ENCODE measurements at places on chromosomes 3 and 15.

GRCh38 chr3:152060701-152061100, 187.3 kb downstream of the SUCNR1 start:
- no peak for DNase-seq

DNA sequence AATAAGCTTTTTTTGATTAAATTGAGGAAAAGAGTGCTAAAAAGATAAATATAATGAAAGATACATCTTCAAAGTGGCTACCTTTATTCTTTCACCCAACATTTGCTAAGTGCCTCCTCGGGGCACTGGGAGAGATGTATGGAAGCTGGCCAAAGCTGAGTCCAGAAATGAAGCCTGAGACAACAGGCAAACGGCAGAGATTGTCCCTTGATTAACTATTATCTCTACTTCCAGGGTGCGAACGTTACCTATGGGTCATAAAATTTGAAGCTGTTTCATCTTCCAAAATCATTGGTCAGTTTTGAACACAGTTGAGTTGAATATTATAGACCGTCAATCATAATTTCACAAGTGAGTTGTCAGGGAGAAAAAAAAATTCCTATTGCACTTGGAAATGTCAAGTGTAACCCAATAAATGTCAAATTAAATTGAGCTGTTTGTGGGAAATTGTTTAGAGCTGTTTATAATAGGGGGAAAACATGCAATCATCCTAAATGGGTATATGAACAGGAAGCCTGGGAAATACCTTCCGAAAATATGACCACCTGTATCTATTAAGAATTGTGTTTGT, 73.9 kb downstream of the SUCLG2 start:
- no peak for DNase-seq

- DNase-seq: no peak
These were observed 466.1 kb upstream of the ATP11B start for GRCh38 chr3:182327196-182327681.

DNA sequence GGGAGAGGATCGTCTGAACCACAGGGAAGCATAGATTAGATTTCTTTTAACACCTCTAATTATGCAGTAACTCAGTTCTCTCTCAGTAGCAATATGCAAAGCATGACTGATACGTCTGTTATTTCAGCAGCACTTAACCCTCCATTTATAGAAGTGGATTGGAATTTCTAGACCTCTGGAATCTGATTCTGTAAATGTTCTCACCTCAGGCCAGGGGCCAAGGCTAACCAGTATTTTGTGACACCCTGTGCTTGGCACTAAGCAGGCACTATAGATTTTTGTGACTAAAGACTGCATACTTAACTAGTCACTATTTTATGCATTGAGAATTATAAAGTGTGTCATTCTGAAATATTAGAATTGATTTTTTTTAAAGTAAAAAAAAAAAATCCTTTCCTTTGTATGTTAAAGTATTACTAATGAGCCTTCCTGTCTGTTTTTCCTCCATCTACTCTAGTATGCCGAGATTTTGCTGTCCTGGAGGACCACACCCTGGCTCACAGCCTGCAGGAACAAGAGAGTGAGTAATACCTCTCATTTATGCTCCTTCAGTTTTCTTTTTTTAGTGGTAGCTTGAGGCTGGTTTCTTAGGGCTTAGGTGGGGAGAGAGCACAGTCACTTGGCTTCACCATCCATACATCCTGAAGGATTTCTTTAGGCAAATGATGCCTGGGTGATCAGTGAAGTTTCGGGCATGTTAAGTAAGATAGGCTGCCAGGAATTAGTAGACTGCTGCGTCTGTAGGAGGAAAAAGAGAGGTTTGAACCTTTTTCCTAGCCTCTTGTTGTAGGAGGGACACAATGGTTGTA, 26.5 kb upstream of the UTS2B start:
- DNase-seq: no peak

- no peak for DNase-seq
These were observed 109.4 kb downstream of the ATG7 start for GRCh38 chr3:11381563-11381962.

- DNase-seq: peak; percentile 65
These were observed at the start of gene MYD88 for GRCh38 chr3:38138349-38139190. Gene MYD88, plus strand, starts transcription at chr3:38138661. Its CDS starts 40 bp downstream, at chr3:38138701.

DNA sequence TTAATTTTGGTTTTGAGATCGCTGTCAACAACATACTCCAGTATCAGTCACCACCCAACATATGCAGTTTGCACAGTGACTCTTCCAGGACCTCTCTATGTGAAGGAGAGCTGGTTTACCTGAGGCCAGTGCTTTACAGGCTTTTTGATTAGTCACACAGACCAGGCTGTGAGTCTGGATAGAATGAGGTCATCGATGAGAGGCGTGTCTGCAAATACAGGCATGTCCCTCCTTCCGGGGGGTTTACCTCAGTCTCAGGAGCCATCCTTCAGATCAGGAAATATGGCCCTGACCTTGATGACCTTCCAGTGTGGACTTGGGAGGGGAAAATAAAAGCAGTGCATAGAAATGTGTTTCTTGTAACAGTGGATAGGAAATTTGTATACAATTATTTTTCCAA, 46.9 kb downstream of the KBTBD12 start:
- no peak for DNase-seq

DNA sequence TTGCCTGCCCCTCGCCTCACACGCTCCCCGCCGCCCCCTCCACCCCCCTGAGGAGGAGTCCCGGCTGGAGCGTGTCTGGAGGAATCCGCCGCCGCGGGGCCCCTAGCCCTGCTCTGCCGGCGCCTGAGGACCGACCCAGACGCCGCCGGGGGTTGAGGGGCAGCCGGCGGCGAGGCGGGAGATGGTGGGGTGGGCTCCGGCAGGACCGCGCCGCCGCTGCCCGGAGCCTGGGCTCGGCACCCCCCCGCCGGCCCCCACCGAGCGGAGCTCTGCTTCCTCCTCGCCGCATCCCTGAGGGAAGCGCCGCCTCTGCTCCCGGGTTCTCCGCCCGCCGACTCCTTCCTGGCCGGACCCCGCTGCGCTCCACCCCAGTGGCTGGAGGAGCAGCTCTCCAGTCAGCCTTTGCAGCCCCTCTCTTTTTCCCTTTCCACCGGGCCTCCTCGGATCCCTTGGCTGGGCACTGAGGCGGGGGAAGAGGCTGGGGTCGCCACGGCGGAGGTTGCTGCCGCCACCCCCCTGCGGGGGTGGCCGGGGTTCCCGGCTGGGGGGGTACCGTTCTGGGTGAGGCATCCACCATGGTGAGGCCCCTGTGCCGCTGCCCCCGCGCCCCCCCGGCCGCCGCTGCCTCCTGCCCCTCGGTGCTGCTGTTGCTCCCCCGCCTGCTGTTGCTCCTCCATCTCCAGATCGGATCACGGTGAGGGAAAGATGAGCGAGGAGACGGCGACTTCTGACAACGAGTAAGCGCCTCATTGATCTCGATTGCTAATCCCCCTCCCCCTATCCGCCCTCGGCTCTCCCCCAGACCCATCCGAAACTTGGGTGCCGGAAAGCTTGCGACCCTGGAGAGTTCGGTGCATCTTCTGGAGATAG, at the start of gene SPRED1:
SPRED1 (plus strand) TSS at position 356 of the 870 bp plus-strand sequence; CDS start at position 706, 350 bp downstream.
- peak; percentile 62 for DNase-seq

DNA sequence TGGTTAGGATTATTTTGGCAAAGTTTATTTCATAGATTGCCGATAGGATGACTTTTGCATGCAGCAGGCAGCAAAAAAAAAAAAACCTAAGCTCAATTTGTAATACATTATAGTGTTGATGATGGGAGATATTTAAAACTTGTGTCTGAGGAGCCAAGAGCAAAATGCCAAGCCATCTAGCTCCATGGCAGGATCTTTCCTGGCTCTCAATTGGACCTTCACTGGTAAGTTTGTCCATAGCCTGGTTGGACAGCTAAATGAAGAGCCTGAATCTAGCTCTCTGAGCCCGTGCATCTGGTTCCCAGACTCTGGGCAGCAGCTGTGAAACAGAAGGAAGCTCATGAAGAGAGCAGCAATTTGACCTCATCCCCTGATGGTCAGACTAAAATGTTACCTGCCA, 17.5 kb downstream of the STAC start:
- no peak for DNase-seq

DNA sequence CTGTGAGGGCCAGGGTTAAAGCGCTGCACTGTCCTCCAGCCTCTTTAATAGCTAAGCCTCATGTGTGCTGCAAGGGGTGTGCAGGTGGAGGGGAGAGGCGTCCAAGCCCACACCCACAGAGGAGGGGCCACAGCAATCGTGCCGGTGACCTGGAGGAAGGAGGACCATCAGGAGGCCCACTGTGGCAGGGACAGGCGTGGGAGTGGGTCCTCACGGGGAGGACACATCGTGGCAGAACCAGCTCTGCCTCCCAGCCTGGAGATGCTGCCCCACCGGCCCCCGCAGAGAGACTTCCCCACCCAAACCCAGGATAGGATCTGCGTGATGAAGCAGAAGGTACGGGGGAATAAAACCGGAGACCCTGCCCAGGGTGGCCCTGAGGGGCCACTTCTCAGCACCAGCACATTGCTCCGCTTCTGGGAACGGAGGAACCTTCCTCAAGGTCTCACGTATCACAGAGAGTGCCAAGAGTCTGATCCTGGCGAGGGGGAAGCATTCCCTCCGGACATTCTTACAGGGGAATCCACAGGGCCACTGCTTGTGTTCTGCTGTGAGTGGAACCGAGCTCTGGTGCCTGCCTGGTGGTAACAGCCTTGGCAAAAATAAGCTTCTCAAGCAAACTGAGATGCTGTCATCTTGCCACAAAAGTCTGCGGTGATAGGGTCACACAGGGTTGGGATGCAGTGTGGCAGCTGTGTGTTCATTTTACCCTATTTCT, 199.8 kb downstream of the XXYLT1 start:
- DNase-seq: no peak

GRCh38 chr3:169847896-169848295, 21.8 kb downstream of the LRRC31 start:
- DNase-seq: no peak

DNA sequence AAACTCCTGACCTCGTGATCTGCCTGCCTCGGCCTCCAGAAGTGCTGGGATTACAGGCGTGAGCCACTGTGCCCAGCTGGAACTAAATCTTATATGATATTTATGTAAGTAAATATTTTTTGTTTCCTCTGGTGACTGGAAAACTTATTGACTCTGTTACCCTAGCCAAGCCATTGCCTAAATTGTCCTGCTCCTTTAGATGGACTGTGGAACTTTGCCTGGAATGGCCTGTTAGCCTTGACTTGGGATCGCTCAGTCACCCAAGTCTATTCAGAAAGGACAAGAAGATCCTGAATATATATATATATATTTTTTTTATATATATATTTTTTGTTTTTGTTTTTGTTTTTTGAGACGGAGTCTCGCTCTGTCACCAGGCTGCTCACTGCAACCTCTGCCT, 113.9 kb downstream of the PDE8A start:
- DNase-seq: no peak

- no peak for DNase-seq
These were observed 625 bp downstream of the LRRC15 start for GRCh38 chr3:194368918-194369317.

DNA sequence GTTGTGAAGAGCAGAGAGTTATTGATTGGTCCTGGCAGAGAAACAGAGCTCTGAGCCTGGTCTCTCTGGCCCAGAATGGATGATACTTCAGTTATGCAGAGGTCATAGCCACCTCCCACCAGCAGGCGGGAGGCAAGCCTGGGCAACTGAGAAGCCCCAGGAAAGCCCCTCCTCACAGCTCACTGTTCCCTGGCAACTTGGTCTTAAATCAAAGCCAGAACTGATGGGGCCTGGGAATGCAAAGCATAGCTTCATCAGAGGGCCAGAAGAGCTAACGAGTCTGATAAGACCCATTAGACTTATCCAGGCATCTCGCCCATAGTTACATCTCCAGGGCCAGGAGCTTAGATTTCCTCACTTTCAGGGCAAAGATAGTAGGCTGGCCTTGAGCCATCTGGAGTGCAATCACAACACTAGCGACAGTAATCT, 5.5 kb upstream of the COLQ start:
- no peak for DNase-seq

- DNase-seq: peak; percentile 73
These were observed 50.1 kb downstream of the CALML4 start for GRCh38 chr15:68154923-68155559.

- no peak for DNase-seq
These were observed 12.4 kb downstream of the ADIPOQ start for GRCh38 chr3:186854954-186855353.

DNA sequence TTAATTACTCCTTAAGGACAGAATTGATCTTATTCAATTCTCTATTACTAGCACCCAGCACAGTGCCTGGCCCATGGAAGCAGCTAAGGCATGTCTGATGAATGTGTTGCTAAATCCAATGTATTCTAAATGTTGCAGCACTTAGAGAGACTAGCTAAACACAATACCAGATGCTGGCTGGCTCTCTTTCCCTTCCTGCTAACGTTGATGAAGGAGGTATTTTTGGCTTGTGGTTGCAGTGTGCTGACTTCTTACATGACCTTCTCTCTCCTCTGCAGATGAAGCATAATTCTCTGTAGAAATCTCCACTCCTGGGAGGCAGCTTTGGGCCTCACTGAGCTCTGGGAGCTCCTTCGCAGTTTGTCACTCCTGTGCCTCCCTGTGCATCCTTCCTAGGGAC, 183.6 kb downstream of the PEX5L start:
- no peak for DNase-seq

- DNase-seq: no peak
These were observed 38.2 kb upstream of the MCF2L2 start for GRCh38 chr3:183466575-183466974.

DNA sequence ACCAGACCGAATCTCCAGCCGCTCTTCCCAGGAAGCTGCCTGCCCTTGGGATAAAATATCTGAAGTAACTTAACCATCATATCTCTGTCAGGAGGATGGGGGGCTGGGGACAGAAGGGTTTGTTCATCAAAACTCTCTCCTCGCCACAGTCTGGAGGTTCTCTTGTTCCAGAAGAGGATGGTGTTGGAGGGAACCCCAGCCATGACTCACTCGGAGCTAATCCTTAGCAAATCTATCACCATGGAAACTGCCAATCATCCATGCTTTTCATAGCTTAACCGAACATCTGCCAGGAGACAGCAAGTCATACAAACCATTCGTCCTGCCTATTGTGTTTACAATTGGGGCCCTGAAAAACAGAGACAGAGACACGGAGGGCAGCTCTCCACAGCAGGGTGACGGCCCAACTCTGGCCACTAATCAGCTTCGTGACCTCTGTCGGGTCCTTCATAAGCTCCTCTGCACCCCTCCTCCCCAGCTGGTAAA, 73.8 kb upstream of the HEG1 start:
- DNase-seq: peak; percentile 83

DNA sequence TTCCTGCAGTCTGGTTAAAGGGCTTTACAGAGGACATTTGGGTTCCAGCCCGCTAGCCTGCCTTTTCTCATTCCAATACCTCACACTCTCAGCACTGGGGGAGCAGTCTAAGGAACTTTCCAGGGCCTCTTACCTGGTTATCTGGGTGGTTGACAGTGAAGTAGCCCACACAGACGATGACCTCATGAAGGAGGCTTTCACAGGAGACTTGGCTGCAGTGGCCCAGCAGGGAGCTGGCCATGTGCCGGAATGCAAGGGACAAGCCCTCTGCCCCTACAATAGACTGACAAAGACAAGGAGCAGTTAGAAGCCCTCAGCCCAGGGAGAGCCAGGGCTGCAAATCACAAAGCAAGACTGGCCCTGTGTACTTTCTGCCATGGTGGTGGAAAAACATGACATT, 39.5 kb downstream of the ISL2 start:
- no peak for DNase-seq

- DNase-seq: peak; percentile 5
These were observed 68.2 kb upstream of the VGLL4 start for GRCh38 chr3:11711876-11712275.

All from Ammon's horn (tissue), 1 donor.